Muscle of arm (tissue), 14 donors: ENCODE measurements at places on chromosomes 16 and 17.

- DNase-seq: no peak
These were observed 12.2 kb downstream of the MED13 start for GRCh38 chr17:62052765-62053338.

DNA sequence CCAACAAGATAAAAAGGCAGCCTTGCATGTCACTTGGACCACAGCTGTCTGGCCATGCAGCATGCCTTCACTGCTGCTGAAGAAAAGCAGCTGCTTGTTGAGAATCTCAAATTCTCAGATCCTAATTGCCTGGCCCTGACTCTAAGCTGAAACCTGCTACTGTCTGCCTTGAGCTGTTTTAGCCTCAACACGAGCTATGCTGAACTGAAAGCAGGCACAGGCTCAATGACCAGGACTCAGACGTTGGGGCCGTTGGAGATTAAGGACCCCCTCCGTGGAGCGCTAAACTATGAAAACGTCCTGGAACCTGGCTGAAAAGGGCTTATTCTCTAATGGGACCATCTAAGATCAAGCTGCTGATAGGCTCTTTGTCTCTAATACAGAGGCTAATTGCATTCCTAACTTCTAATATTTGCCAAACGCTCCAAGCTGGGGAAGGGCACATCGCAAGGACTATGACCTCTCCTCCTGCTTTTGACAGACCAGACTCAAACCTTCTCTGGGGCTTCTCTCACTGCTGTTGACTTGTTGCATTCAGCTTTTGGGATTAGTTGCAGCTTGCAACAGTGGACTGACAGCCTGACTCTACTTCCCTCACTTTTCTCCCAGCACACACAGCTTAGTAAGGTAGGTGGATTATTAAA lies 4.6 kb upstream of the PLK1 start:
- DNase-seq: no peak

DNA sequence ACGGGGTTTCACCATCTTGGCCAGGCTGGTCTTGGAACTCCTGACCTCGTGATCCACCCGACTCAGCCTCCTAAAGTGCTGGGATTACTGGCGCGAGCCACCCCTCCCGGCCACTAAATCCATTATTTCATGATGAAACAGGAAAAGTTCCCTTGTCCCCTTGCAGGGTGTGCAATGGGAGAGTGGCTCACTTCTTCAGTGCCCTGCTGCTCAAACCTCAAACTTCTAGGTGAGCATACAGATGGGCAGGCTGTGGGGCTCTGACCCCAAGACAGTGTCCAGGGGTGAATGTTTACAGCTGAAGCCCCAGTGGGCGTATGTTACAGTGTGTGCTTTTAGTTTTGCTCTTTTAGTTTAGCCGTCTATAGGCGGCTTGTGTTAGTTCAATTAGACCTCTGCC lies 34.7 kb downstream of the GJC1 start:
- no peak for DNase-seq

GRCh38 chr16:21083729-21084268 lies 66.8 kb downstream of the DNAH3 start:
- DNase-seq: peak; percentile 50

DNA sequence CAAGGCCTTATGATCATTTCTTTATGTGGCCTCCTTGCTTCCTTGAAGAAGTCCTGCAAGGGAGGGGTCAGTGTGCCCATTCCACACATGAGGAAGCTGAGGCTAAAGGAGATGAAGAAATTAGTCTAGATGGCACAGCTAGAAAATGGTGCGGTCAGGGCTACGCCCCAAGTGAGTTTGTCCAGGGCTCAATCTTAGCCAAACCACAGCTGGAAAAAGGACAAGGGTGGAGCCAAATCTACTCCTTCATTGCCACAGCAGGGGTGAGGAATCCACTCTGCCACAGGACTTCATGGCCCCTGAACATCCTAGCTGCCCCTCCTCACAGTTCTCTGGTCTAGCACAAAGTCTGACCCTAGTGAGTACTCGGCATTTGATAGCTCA lies 16.2 kb downstream of the BEAN1 start:
- no peak for DNase-seq

DNA sequence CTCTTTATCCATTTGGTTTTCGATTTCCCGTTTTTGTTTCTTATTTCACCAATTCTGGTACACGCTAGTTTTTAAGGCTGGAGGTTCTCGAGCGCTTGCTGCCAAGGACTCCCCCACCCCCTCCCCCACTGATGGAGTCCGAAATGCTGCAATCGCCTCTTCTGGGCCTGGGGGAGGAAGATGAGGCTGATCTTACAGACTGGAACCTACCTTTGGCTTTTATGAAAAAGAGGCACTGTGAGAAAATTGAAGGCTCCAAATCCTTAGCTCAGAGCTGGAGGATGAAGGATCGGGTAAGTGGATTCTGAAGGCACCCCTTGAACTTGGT lies 825 bp downstream of the RPTOR start:
- DNase-seq: no peak

DNA sequence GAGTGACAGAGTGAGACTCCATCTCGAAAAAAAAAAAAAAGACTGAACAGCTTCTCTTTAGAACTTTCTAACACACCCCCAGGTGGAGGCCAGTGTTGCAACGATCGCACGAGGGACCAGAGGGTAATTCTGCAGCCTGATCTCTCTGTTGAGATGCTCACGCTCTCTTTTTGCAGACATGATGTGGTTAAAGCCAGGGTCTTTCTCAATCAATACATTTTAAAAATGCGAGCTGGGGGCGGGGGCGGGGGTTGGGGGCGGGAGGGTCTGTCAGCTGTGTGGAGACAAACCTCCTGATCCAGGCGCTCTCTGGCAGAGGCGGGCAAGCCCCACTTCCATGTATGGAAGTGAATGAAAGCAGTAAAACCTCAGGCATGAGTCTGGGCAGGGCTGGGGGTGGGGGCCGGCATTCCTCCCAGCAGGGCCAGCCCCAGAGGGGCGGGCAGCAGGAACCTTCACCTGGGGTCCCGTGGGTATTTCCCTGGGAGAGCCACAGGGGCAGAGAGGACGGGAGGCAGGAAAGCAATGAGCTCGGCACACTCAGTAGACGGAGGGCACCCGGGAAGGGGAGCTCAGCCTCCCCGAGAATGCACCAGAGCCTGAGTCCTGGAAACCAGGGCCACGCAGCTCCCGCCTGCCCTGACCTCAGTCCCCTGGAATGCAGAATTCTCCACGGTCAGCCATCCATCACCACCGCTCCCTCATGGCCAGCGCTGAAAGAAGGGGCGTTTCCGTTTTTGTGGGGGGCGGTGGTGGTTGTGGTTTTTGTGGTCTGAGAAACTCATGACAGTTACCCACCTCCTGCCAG lies 28.0 kb downstream of the NXN start:
- DNase-seq: no peak

DNA sequence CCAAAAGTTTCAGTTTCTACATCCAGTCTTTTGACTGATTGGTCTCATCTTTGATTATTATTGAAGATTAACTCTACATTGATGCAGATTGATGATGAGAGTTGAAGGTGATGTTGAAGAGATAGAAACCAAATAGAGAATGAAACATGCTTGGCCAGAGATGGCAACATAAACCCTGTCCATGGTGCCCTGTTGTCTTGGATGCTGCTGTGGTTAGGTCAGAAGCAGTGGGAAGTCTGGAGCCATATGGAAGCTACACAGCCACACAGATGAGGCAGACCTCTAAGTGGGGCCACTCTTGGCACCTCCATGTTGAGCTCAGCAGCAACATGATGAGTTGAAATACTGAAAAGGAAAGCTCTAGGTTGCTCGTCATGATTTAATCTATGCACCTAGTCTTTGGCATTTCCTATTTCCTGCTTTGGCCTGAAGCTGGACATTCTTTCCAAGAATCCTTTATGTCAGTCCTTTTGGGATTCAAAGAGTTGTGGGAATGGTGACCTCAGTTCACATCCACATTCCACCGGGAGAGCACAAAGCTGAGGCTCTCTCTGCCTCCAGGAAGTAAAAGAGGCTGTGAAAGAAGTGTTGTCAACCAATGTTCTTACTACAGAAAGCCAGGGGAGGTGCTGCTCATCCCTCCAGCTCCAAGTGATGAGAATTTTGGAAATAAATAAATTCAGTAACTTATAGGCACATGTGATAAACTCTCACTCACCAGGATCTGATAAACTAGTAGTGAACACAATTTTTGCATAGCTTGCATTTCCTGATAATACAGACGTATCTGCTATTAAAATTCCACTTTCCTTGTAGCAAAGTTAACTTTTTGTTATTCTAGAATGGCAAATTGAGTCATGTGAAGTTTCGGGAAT lies 127.7 kb upstream of the MAF start:
- no peak for DNase-seq

GRCh38 chr17:82838386-82839063 lies 1.3 kb downstream of the ZNF750 start:
- DNase-seq: no peak

DNA sequence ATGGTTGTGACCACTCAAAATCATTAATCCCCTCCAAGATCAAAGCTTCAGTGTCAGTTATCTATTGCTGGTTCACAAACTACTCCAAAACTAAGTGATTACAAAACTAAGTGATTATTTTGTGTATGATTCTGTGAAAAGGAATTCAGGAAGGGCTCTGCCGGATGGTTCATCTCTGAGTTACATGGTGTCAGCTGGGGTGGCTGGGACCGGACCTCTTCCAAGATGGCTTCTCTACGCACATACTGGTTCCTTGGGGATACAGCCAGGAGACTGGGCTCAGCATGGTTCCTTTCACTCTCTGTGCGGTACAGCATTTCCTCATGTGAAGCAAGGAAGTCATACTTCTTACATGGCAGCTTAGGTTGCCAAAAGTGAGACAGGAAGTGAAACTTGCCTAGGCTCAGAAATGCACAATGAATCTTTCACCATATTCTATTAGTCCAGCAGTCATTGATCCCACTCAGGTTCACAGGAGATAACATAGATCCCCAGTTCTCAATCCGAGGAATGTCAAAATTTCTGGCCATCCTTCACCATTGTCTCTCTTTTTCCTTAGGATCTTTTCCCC lies 97.9 kb upstream of the IRX6 start:
- no peak for DNase-seq

DNA sequence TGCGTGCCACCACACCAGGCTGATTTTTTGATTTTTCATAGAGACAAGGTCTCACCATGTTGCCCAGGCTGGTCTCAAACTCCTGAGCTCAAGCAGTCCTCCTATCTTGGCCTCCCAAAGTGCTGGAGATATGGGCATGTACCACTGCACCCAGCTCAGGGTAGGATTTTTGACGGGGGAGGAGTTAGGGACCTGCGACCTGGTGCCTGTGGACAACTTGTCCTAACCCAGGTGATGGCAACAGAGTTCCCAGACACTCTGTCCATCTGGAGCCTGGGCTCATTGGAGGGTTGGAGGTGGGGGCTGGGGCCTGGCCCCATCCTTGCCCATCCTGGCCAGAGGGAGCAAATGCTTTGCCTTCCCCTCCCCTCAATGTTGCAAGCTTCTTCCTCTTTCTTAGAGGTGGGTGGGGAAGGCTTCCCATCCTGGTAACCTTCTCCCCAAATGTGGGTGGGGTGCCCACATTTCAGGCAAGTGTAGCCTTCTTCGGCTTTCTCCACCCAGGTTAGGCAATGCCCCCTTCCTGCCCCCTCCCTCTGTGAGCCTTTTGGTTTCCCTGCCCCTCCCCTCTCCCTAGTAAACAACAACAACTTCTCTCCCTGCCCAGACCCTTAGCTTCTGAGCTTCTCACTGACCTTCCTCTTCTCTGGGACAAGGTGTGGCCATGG lies 24.9 kb downstream of the RARA start:
- no peak for DNase-seq

GRCh38 chr17:7056386-7056785 lies 12.5 kb upstream of the SLC16A11 start:
- DNase-seq: no peak

- no peak for DNase-seq
These were observed 77.3 kb upstream of the CDH5 start for GRCh38 chr16:66289051-66289680.

DNA sequence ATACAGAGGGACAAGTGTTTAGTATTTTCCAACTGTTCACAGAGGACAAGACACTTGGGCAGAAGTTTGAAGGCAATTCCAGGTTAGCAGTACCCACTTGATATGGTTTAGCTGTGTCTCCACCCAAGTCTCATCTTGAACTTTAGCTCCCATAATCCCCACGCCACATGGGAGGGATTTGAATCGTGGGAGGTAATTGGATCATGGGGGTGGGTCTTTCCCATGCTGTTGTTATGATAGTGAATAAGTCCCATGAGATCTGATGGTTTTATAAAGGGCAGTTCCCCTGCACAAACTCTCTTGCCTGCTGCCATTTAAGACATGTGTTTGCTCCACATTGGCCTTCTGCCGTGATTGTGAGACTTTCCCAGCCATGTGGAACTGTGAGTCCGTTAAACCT lies 668.9 kb downstream of the MAF start:
- no peak for DNase-seq

DNA sequence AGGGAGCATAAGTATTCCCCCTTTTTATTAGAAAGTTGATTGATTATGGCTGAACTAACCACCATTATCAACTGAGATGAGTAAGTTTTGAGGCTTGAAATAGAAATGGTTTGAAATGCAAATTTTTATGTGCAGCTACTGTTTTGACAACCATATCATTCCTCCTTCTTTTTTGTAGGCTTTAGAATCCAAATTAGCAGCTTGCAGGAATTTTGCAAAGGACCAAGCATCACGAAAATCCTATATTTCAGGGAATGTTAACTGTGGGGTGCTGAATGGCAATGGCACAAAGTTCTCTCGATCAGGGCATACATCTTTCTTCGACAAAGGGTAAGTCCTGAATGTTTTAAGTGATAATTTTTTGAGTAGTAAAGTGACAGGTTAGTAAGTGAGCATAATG lies 24.1 kb downstream of the NDEL1 start:
- DNase-seq: no peak
